ENCODE measurements at places on chromosomes 7 and 10.

DNA sequence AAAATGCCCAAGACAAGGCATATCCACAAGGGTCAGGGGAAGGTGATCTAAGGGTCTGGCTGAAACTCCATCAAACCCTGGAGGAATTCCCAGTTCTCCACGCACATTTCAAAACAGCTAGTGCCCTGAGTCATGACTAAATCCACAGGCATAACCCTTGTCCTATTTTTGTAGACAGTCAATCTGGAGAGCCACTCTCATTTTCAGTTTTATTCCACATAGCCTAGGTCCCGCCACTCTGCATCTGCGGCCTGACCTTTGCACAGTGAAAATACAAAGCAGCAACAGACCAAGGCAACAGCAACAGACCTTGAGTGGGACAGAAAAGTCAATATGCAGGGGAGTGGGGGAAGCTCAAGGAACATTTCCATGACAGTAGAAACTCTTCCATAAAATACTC is 201.4 kb upstream of the NPVF start:
- DNase-seq, result no peak

GRCh38 chr10:57785068-57785467 is 482.6 kb downstream of the IPMK start:
- no peak for DNase-seq

DNA sequence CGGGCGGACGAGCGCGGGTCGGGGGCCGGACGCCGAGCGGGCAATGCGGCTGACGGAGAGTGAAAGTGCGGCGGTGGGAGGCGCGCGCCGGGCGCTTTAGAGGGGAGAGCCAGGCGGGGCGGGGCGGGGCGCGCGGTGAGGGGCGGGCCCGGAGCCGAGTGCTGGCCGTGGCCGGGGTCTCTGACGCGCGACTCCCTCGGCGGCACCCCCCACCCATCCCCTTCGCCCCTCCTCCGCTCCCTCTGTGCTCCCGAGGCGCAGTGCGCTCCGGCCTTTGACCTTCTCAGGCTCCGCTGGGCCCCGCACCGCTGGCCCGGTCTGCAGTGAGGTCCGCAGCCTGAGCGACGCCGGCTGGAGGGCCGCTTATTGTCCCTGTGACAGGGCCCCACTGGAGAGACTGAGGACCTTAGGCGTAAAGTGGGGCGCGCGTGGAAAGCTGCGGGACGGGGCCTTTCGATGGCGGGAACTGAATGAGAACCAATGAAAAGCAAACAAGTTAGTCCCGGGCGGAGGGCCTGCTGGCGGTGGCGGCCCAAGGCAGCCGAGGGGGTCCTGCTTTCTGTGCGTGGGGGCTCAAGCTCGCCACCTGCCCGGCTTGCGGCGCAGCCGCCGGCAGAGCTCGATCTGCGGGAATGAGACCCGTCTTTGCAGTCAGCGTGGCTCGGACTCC is at the start of gene CXCL12:
TSS of gene CXCL12 (minus strand) at position 72 of the 670 bp plus-strand sequence. CDS start 92 bp downstream, outside the sequence.
- DNase-seq, result peak; percentile 42

DNA sequence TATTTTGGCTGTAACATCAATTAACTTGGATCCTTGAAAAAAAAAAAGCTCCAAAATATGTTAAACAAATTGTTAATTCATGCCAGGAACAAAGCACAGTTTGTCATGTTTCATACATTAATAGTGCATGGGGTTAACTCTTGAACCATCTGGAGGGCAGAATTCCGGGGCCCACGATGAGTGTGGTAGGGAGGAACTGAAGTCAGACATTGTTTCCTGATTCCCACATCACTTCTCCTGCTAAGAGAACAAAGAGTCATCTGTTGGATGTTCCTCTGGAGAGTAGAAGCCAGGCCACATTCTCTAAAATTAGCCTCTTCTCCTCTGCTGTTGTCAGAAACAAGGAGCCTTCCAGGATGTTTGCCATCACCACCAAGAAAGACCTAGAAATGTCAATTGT is 54.6 kb downstream of the TMEM178B start:
- no peak for DNase-seq

DNA sequence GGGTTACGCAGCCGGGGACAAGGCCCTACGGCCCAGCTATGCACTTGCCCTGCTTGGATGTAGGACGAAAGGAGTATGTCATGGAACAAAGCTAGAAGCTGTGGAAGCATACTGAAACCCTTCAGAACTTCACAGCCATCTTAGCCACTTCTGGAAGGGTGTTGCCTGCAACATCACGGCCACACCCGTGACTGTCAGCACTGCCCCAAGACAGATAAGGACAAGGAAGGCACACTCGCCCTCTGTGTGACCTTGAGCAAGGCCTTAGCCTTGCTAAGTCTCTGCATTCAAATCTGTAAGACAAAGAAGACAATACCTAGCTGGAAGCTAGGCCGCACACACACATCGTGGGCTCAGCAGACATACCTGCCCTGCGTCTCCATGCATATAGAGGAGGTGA is 352.5 kb upstream of the MGMT start:
- DNase-seq, result no peak

- DNase-seq, result no peak
Observed at GRCh38 chr10:103548581-103549348, 55.3 kb downstream of the NEURL1 start.

DNA sequence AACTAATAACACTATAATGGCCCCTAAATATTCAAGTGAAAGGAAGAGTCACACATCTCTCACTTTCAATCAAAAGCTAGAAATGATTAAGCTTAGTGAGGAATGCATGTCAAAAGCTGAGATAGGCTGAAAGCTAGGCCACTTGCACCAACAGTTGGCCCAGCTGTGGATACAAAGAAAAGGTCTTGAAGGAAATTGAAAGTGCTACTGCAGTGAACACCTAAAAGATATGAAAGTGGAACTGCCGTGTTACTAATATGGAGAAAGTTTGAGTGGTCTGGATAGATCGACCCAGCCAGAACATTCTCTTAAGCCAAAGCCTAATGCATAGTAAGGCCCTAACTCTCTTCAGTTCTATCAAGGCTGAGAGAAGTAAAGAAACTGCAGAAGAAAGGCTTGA is 12.1 kb upstream of the SNX13 start:
- no peak for DNase-seq

- no peak for DNase-seq
Observed at GRCh38 chr10:56805022-56805421, 444.0 kb upstream of the ZWINT start.

GRCh38 chr10:77554996-77555397 is 82.6 kb downstream of the KCNMA1 start:
- DNase-seq, result no peak

DNA sequence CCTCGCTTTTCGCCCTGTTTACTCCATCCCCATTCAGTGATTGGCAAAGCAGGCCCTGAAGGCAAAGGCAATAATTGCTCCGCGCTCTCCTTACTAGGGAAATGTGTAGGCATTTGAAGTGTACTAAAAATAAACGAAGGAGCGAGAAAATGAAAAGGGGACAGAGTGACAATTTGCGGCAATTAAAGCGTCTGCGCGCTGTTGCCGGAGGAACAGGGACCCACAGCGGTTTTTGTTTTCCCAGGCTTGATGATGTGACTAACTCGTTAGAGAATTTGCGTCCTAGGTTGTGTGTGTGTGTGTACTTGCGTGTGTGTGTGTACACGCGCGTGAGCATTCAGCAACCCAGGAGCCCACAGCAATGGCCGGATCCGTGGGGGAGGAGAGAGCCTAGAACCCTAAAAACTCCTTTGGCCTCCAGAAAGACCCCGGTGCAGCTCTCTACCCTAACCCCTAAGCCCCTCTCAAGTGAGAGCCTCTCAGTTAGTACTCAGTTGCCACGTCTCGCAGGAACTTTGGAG is 7.8 kb upstream of the DLX6 start:
- no peak for DNase-seq

DNA sequence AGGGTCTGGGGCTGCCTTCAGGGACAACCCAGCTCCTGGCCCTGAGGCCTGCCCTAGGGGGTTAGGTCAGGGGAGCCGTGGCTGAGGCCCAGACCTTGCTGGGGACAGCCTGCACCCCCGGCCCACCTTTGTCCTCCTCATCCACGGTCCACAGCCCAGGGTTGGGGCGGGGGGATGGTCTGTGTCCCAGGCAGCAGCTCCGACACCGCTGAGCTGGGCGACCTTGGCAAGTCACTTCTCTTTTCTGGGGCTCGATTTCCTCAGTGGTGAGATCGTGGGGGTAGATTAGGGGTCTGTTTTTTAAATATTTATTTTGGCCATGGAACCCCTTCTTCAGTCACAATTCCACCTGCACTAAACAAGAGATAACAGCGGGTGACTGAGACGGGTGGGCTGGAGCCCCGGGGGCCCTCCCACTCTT is 30.9 kb downstream of the DNAJB12 start:
- no peak for DNase-seq

DNA sequence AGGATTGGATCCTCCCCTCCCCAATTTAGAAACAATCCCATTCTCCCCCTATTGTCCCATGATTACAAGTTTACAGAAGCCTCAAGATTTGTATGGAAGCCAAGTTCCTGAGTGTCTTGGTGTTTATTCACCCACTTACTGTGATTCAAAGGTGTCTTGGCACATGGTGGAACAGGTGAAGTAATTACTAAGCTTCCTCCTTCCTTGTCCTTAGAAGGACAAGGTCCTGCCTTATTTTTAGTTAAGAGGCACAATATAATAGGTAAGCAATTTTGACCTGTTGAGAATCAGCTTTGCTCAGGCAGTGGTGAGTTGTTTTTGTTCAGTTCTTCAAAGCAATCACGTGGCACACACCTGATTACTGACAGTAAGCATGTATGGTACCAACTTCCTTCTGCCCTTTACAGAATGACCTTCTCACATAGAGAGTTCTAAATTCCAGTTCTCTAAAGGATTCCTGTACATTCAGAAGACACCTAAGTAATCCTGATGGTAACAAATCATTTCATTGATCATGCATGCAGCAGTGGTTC is 60.7 kb upstream of the SLC13A1 start:
- no peak for DNase-seq

- no peak for DNase-seq
Observed at GRCh38 chr10:124344931-124345330, 73.8 kb downstream of the OAT start.

DNA sequence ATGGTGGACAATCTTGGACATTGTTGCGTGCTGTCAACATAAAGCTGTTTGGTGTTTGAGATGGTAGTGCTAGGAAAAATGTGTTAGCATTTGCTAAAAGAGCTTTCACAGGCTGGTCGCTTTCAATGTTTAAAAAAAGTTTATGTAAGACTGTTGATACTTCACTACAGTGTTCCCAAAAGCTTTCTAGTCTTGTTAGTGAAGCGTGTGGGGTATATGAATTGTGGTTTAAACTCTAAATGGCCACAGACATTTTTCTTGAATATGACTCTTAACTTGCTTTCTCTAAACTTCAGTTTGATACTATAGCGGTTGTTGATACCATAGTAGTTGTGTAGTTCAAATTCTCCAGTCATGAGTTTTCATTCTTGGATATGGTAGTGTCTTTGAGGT is 44.9 kb downstream of the MCU start:
- DNase-seq, result no peak
